ENCODE measurements at places on chromosomes 16 and 17.

DNA sequence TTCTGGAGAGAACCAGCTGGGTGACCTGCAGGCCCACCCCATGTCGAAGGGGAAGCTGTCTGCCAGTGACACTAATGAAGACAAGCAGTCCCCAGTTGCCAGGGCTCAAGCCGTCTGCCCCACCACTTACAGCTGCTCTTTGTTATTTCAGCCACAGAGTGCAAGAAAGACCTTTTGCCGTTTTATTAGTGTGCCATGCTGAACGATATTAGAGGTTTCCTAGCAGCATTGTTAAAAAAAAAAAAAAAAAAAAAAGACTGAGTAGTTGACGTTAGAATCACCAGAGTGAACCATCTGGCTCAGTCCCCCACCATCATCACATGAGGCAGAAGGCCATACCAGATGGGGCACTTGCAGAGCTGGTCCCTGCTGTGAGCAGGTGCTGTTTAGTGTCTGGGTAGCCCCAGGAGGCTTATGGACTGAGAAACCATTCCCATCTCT, 26.5 kb upstream of the SLC39A11 start:
- no peak for DNase-seq

DNA sequence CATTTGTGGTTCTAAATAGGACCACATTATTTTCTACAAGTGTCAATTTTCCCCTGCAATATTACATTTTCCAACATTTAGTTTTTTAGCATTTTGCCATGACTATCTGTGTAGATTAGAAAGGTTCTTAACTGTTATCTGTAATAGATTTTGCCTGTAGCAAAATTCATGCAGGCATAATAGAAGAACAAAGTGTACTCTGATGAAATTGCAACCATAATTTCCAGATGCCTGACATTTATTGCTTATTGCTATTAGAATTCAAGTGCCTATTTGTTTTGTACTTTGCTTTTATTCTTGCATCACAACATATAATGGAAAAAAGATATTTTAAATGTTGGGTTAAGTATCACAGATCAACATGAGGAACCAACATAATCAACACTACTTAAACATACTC, 337.7 kb downstream of the TOX3 start:
- no peak for DNase-seq

GRCh38 chr17:45020354-45021138, 30.9 kb downstream of the DCAKD start:
- no peak for DNase-seq

DNA sequence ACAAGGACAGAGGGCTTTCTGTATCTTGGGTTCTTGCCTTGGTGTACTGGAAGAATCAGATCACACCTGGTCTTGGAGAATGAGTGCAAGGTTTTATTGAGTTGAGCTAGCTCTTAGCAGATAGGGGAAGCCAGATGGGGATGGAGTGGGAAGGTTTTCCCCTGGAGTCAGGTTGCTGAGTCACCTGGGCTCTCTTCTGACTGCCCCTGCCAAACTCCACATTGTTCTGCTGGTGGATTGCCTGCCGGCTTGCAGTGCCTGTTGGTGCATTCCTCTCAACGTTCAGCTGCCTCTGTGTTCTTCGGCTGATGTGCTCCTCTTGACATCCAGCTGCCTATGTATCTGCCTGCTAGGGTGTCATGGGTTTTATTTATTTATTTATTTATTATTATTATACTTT, 1431.1 kb downstream of the CDH8 start:
- no peak for DNase-seq

GRCh38 chr16:10447289-10447688, 61.4 kb downstream of the ATF7IP2 start:
- DNase-seq: no peak

DNA sequence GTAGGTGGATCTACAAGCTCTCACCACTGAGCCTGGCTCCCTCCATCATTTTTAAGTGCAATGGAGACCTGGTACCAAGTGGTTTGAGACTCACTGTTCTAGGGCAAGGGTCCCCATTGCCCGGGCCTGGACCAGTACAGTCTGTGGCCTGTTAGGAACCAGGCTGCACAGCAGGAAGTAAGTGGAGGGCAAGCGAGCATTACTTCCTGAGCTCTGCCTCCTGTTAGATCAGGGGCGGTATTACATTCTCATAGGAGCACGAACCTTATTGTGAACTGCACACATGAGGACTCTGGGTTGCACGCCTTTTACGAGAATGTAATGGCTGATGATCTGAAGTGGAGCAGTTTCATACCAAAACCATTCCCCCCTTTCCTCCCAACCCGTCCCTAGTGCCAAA, 6.8 kb upstream of the ZNF594 start:
- DNase-seq: no peak

GRCh38 chr17:78268951-78269905, 37.8 kb downstream of the TMEM235 start:
- DNase-seq: no peak

GRCh38 chr17:42002792-42003301, 14.4 kb downstream of the DNAJC7 start:
- DNase-seq: peak; percentile 85

GRCh38 chr16:76207270-76207669, 69.9 kb upstream of the CNTNAP4 start:
- DNase-seq: no peak

GRCh38 chr17:18203308-18203707, 19.7 kb downstream of the ALKBH5 start:
- no peak for DNase-seq
